Left lobe of liver (tissue), 2 donors: ENCODE measurements at places on chromosomes 7 and 10. TPM values are rescaled to one million over a fixed set of nuclear protein-coding genes. Genes with fewer than 3 reads are reported as not detected.

The PCLO gene
- 0.33 TPM for total RNA-seq

The TRIM73 gene
- 4.2 TPM for total RNA-seq

The ADGRA1 gene
- total RNA-seq, result 0.83 TPM

The HIBADH gene
- 79.8 TPM for total RNA-seq

The ATRNL1 gene
- 1.3 TPM for total RNA-seq

The CPXM2 gene
- 0.45 TPM for total RNA-seq

The MYH16 gene
- total RNA-seq, result not detected
